ENCODE measurements at places on chromosomes 7 and 10.

DNA sequence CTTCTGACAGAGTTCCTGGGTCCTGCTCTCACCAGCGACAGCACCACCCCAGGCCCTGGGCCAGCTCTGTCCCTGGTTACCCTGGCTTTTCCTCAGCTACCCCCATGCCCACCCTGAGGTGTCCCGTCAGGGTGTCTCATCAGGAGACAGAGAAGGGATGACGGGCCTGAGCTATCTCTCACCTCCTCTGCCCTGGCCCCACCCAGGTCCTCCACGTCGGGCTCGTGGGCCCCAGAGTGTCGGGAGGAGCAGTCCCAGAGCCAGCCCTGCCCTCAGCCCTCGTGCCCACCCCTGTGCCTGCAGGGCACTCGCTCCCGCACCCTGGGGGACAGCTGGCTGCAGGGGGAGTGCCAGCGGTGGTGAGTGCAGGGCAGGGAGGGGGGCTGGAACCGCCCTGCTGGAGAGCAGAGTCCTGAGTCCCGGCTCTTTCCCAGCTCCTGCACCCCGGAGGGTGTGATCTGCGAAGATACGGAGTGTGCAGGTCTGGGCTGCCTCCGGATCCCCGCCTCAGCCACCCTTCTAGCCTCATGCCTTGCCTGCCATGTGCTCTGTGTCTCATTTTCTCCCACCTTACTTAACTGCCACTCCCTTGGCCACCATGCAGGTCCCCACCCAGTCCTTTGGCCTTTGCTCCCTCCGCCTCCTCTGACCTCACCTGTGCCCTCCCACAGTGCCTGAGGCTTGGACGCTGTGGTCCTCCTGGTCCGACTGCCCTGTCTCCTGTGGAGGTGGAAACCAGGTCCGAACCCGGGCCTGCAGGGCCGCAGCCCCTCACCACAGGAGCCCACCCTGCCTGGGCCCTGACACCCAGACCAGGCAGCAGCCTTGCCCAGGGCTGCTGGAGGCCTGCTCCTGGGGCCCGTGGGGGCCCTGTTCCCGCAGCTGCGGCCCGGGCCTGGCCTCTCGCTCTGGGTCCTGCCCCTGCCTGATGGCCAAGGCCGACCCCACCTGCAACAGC is 16.7 kb upstream of the ZNF862 start:
- DNase-seq: no peak

GRCh38 chr7:17086403-17086802 is 204.6 kb upstream of the AGR3 start:
- no peak for DNase-seq

GRCh38 chr10:90857635-90858460 is at the start of gene HTR7:
Gene HTR7, minus strand, starts transcription at chr10:90858039. Its CDS starts 368 bp downstream, at chr10:90857671.
- peak; percentile 15 for DNase-seq

GRCh38 chr10:124683814-124684213 is 60.4 kb downstream of the FAM53B start:
- DNase-seq: no peak

DNA sequence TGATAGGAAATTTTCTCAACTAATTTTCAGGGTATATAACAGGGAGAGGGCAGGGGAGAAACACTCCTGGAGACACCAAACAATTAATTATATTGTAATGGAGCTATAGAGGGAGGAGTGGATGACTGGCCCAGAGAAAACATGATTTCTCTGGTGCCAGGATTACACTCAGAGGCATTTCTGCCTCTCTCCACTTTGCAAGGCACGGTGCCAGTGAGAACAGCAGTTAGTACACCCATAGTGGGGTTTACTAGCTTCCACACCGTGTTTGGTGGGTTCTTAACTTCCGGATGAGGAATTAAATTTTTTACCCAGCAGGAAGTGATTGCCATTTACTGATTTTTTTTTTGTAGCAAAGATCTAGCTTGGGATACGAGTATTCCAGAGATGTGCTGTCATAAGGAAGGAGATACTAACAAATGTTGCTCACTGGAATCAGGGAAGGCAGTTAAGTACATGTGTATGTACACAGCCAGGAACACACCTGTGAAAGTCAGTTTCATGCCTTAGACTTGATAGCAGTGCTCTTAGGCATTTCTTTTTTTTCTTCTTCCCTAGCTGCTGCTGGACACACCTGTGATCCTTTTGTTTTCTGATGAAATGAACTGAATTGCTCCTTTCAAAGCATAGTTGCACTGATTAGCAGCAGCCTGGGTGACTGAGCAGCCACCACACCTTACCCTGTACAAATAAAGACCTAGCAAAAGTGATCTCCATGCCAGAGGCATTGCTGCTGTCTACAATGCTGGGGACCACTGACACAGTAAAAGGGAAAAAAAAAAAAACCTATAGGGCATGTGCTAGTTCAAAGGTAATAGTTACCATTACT is 58.1 kb downstream of the POLL start:
- DNase-seq: no peak

DNA sequence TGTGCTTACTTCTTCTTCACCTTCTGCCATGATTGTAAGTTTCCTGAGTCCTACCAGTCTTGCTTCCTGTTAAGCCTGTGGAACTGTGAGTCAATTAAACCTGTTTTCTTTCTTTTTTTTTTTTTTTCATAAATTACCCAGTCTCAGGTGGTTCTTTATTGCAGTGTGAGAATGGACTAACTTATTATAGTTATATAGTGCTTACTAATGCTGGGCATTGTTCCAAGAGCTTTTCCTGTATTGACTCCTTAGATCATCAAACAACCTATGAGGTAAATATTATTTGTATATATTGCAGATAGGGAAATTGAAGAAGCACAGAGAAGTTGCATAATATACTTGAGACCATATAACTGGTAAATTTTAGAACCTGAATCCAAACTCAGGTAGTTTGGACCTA is 98.1 kb downstream of the MBL2 start:
- DNase-seq: no peak

Data from hematopoietic multipotent progenitor cell treated with erythropoietin and hydrocortisone succinate and interleukin-3 and kit ligand, for 15 days (in vitro differentiated cells).